ENCODE measurements at places on chromosomes 6 and 20.

DNA sequence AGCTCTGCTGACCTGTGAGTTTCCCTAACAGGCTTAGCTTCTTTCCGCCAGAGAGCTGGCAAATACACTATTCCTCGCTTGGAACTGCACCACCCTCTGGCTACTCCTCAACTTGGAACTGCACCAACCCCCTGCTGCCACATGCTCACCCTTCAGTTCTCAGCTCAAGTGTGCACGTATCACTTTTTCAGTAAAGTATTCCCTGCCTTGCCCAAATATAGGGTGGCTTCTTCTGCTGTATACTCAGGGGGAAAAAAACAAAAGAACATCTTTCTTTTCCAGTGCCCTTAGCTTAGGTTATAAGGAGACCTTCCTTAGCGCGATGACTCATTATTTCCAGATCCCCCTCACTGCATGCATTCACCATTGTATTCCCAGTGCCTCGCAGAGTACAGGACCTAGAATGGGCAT is 21.2 kb downstream of the GNAS-AS1 start:
- peak; percentile 49 for DNase-seq

DNA sequence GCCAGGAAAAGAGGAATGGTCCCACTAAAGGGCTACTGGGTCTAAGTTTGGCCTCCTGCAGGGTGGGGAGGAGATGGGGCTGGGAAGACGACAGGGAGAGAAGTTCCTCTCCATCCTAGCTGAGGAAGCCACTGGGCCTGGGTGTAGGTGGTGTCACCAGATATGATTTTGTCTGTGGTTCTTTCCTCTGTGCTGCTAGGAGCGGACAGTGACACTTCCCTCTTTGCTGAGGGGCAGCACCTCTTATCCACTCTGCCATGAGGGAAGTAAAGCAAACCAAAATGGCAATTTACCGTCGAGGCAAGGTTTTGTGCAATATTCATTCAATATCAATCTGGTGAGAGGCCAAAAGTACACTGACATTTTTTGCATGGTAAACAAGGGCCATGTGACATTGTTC is 33.0 kb upstream of the NR2E1 start:
- no peak for DNase-seq

- DNase-seq = no peak
Observed at GRCh38 chr6:113645986-113646385, 211.2 kb upstream of the MARCKS start.

GRCh38 chr6:116881236-116881635 is 4.2 kb downstream of the RFX6 start:
- no peak for DNase-seq

DNA sequence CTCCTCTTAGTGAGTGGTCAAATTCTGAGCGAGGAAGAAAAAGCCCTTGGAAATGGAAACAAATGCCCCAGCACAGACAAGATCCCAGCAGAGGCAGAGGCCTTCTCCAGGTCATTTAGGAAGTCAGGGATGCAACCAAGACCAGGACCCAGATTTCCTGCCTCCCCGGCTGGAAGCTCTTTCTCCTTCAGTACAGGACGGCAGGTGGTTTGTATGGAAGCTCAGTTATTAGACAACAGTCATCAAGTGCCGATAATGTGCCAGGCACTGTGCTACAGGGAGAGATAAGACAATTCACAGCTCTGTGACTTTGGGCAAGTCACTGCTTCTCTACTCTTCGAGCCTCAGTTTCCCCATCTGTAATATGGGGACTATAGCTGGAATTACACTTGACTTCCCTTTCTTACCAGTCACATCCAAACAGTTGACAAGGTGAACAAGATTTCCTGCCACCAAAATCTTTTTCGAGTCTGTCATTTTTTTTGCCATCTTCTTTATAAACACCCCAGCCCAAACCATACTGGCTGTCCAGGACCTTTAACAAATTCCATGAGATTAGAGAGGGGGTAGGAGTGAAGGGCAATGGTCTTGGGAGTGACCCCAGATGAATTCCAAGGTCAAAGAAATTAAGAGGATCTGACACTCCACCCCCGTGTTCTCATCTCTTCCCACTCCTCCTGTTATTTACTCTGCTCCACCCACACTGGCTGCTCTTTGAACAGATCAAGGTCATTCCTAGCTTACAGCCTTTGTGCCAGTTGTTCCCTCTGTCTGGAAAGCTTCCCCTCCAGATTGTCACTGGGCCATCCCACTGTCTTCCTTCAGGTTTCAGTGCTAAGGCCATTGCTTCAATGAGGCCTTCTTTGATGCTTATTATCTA is 6.0 kb downstream of the MMP9 start:
- no peak for DNase-seq

DNA sequence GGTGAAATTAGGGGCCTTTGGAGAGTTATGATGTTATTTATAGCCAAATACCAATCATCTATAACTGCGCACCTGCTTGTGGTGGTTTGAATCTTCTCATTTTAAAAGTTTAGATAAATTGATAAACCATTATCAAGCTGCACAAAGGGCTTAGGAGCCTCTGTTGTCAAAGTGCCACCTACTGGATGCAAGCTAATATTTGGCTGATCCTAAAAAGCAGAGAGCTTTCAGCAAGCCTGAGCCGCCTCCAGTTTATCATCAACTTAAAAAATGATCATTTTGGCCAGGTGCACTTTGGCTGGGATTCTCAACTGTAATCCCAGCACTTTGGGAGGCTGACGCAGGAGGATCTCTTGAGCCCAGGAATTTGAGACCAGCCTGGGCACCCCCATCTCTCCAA is 58.5 kb upstream of the ATXN1 start:
- DNase-seq = peak; percentile 22

GRCh38 chr6:113625850-113626249 is 231.3 kb upstream of the MARCKS start:
- DNase-seq = no peak

- DNase-seq = no peak
Observed at GRCh38 chr6:1817033-1817761, 207.5 kb downstream of the FOXC1 start.

DNA sequence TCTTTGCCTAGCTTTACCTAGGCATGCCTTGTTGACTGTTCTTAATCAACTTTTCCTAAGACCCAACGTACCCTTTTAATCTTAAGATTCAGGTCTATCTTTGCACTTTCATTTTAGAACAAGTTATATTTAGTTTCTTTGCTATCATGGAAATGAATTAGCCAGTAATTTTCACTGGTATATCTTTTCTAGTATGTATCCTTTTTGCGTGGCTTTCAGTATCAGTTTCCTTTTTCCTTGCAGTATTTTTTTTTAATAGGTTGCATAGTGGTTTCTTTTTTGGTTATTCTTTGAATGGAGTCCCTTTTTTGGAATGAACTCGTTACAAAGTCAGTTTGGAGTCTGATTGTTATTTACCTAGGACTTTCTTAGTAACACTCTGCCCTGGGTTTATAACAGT is 7.3 kb downstream of the ANKEF1 start:
- DNase-seq = no peak

DNA sequence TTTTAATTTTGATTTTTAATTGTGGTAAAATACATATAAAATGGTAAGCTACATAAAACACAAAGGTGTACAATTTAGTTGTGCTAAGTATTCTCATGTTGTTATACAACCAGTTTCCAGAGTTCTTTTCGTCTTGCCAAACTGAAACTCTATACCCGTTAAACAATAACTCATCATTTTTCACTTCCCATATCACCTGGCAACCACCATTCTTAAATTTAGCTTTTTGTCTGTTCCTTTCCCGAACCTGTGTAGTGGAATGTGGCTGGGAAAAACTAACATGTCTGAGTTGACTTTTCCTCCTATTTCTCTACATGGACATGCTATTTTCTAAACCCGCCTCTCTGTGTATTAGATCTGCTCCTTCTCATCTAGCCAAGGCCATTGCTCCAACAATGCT is 27.6 kb downstream of the RPRD1B start:
- DNase-seq = no peak

DNA sequence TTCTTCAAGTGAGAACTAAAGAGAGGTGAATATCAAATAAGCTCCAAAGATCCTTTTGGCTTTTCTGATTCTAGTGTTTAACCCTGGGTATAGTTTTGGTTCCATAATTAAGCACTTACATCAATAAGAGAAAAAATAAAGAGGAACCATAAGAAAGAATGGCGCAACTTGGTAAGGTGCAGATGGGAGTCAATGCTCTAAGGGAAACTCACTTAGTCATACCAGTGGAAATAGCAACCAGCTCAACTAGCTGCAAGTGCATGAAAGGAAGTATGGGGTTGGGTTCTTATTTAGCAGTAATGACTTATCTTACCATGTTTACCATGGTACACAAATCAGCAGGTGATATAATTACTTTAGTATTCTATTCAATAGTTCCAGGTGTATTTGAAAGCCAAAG is 296.5 kb upstream of the RUNX2 start:
- no peak for DNase-seq

DNA sequence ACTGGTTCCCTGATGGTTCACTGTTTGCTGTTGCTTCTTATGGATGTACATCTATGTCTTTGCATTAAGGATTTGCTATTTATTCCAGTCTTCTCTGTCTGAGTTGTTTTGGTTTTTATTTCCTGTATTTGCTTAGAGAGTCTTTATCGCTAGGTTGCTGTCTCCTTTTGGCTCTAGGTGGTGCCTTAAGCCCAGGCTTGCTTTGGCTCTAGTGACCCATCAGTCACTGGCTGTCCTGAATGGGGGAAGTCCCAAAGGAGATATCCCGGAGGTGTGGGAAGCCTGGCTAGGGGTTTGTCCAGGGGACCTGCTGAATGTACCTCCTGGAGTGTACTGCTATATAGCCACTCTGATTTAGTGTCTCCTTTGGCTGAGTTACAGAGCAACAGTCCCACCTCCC is 53.4 kb downstream of the MCHR2 start:
- no peak for DNase-seq

DNA sequence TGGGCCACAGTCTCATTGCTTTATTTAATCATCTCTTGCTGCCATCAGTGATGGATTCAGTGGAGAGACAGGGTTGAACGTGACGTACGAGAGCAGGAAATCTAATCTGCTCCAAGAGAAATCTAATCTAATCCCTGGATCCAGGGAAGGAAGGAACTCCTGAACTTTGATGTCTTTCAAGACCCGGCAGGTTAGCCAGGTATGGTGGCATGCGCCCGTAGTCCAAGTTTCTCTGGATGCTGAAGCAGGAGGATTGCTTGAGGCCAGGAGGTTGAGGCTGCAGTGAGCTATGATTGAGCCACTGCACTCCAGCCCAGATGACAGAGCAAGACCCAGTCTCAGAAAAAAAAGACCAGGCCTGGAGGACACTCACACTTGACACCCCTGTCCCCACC is 11.4 kb upstream of the PGC start:
- DNase-seq = no peak

Data from muscle of arm (tissue), 14 donors.